ENCODE measurements at places on chromosomes 7 and 10. TPM values are rescaled to one million over a fixed set of nuclear protein-coding genes. Genes with fewer than 3 reads are reported as not detected.

The MMD2 gene
- total RNA-seq: not detected

The CC2D2B gene
- total RNA-seq: 0.36 TPM

The NRG3 gene
- total RNA-seq: not detected

The CTNNA3 gene
- not detected for total RNA-seq

The EN2 gene
- total RNA-seq: 0.90 TPM

The COL17A1 gene
- 2.2 TPM for total RNA-seq

The TET1 gene
- 0.71 TPM for total RNA-seq

The TRRAP gene
- total RNA-seq: 20.5 TPM

The THSD7A gene
- 1.8 TPM for total RNA-seq

The BICC1 gene
- 23.5 TPM for total RNA-seq

Data from A549 treated with dexamethasone at 1 μM for 4 hours (cell line).